ENCODE measurements at places on chromosomes 13 and 19.

GRCh38 chr19:15114153-15114540, 6.9 kb downstream of the SYDE1 start:
- DNase-seq = no peak

DNA sequence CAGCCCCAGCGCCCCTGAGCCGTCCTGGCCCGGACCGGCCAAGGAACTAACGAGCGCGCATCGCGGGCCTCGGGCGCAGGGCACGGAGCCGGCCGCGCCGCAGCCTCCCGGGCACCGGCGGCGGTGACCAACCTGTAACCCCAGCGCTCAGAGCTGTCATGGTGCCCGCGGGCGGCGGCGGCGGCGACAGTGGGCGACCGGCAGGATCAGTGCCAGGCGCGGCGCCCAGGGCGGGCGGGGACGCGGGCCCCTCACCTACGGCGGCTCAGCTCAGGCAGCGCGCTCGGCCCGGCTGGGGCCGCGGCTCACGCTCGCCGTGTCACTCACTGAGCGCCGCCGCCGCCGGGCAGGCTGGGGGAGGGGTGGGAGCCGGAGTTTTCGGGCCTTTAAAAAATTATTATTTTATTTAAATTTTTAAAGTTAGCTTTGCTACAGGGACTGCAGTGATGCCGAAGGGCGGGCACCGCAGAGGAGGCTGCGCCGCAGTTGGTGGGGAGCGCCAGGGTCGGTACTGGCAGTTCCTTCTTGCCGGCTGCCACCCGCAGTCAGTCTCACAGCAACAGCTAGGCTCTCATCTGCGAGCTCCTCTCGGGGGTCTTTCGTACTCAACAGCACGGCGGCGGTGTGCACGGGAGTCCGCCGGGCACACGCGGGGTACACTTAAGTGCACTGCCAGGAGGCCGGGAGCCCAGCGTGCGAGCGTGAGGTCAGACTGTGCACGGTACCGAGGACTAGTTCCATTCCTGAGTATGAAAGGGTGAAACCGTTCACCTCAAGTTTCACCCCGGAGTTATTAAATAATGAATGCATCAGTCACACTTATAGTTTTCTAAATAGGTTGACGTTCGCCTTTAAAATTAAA, at the start of gene NALCN:
TSS of gene NALCN (minus strand) at position 328 of the 862 bp plus-strand sequence. CDS start 17,382 bp downstream, outside the sequence.
- no peak for DNase-seq

DNA sequence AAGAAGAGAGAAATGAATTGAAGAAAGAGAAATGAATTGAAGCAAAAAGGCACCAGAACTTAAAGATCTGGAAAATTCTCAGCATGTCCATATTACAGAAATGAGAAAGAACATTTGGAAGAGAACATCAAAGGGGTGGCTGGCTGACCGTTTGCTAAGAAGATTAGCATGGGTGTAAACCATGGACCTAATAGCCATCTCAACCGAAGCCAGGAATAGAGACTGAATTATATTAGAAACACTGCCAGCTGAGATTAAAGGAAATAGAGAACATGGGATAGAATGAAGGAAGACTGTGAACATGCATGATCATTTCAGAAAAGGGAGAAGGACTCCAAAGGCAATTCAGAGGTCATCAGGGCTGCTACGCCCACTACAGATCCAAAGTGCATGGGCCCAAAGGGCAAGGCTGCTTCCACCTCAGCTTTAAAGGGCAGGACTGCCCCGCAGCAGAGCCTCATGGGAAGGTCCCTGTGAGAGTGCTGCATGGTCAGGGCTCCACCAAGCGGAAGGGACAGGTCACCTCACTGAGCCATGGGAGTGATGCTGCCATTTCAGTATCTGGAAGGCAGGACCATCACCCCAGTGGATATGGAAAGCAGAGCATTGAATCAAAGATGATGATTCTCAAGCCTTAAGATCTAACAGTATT, 23.1 kb downstream of the FNDC3A start:
- no peak for DNase-seq

DNA sequence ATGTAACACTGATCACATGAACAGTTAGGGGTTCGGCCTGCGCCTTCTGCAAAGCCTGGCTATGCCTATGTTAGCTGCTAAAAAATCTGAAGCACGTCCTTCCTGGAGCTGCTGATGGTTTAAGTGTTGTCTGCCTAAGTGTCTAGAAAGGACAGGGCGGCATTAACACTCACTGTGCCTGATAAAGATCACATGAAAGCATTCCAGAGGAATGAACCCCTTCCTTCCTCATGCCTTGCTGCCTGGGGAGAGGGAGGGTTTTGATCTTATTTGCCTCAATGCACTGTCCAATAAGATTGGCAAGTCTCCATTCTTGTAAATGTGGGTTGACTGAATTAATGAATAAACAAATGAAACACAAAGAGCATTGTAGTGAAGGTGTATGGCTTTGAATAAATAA, 5.2 kb downstream of the DOCK9 start:
- peak; percentile 76 for DNase-seq

DNA sequence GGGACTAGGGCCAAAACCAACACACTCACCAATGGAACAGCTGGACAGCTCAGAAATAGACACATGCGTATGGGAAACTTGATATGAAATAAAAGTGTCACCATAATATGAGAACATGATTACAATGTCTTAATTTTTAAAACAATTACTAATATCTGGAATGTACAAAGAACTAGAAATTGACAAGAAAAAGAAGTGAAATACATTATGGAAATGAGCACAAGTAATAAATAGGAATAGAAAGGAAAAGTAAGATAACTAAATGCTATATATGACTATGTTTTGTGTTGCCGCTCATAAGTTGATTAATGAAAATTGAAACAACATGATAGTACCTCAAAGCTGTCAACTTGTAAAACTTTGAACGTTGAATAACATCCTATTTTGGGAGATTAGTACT, 801.1 kb downstream of the SLITRK5 start:
- no peak for DNase-seq

- no peak for DNase-seq
Observed at GRCh38 chr19:18975869-18976268, 34.9 kb upstream of the HOMER3 start.

DNA sequence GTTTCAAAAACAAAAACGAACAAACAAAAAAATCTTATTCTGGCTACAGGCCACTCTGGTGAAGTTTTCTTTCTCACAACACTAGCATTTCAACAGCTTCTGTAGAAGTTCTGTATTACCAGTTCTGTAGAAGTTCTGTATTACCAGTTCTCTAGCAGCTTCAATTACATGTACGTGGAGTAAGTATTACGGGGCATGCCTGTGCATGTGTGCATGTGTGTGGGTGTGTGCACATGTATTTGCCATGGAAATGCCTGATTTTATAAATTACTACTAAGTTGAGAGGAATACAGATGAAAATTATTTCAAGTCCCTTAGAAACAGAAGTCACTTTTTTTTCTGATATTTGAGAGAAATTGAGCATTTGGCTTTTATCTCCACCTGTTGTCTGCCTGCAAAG, 414.2 kb downstream of the FOXO1 start:
- no peak for DNase-seq

- DNase-seq = no peak
Observed at GRCh38 chr13:112446347-112446861, 70.2 kb downstream of the SPACA7 start.

- DNase-seq = no peak
Observed at GRCh38 chr13:90375851-90376250, 971.6 kb upstream of the MIR17HG start.

GRCh38 chr19:41425174-41426115, 1.7 kb downstream of the B3GNT8 start:
- no peak for DNase-seq

GRCh38 chr13:58666331-58666730, 1034.8 kb downstream of the PCDH17 start:
- DNase-seq = no peak

GRCh38 chr13:23794267-23795161, 94.7 kb downstream of the MIPEP start:
- DNase-seq = peak; percentile 52

GRCh38 chr13:25579221-25579620, 207.4 kb downstream of the ATP8A2 start:
- no peak for DNase-seq

DNA sequence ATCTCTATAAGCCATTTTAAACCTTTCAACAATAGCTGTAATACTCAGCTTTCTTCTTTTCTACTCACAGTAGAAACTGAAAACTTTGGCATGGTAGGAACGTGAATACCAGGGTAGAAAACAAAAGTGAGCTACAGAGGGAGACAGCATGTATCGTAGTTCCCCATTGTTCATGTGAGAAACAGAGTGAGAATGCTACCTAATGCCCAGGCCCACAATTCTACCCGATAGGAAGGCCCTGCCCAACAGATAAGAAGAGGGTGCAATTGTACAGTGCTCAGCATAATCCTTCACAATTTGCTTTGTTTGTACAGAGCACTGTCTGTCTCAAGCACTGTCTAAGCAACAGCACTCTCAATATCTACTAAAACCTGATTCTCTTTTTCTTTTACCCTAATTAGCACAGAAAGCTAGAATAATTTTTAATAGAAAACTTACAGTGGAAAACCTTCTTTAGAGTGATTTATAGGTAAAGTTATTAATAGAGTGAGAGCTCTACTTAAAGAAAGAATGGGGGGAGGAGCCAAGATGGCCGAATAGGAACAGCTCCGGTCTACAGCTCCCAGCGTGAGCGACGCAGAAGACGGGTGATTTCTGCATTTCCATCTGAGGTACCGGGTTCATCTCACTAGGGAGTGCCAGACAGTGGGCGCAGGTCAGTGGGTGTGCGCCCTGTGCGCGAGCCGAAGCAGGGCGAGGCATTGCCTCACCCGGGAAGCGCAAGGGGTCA, 322.3 kb downstream of the EFNB2 start:
- DNase-seq = no peak

- DNase-seq = no peak
Observed at GRCh38 chr13:112744168-112745021, 54.6 kb downstream of the ATP11A start.

DNA sequence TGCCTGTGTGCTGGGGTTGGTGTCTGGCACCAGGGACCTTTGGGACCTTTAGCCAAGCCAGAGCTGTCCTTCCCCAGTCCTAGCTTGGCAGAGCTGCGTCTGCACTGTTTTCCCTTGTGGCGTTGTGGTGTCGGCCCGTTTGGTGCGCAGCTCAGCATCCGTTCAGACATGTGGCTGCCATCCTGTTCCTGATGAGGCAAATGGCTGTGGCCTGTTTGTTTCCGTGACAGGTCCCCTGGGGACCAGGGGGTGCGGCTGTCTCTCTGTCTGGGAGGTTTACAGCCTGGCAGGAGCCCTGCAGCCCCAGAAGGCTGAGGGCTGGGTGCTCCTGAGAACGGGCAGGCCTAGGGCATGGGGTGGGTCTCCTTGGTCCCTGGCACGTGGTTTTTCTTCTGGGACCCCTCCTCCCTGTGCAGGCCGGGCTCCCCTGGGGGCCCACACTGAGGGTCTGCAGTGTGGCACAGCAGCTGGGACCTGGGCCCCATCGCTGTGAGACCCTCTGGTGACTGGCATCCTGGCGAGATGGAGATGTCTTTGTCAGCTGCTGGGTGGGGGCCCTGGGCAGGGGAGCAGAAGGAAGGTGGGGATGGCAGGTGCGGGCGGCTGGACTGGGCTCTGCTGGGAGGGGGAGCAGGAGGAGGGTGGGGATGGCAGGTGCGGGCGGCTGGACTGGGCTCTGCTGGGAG, 4.0 kb downstream of the SPPL2B start:
- no peak for DNase-seq

GRCh38 chr19:16660763-16661479, at the start of gene TMEM38A:
Gene TMEM38A, plus strand, starts transcription at chr19:16661139. Its CDS starts 79 bp downstream, at chr19:16661218.
- DNase-seq = no peak

DNA sequence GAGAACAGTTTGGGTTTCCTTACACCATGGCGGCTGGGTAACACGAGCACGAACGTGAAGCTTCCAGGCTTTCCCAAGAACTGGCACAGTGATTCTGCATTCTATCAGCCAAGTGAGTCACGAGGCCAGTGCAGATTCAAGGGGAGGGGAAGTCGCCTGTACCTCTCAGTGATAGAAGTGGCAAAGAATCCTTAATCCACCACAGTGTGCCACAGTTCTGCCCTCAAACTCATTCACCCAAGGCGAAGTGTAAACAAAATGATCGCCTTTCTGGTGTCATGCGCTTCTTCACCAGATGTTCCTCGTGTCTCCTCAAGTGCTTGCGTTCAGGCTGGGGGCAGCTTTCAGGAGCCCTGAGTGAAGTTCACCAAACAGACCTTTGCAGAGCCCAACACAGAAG, 24.9 kb upstream of the AMER2 start:
- no peak for DNase-seq

- no peak for DNase-seq
Observed at GRCh38 chr13:79477968-79478367, 3.0 kb upstream of the NDFIP2 start.

- no peak for DNase-seq
Observed at GRCh38 chr13:59112221-59112718, 1051.5 kb downstream of the DIAPH3 start.

- no peak for DNase-seq
Observed at GRCh38 chr19:53432088-53432661, 391 bp downstream of the ZNF761 start.

- peak; percentile 8 for DNase-seq
Observed at GRCh38 chr19:10043286-10043927, 30.1 kb downstream of the RDH8 start.

DNA sequence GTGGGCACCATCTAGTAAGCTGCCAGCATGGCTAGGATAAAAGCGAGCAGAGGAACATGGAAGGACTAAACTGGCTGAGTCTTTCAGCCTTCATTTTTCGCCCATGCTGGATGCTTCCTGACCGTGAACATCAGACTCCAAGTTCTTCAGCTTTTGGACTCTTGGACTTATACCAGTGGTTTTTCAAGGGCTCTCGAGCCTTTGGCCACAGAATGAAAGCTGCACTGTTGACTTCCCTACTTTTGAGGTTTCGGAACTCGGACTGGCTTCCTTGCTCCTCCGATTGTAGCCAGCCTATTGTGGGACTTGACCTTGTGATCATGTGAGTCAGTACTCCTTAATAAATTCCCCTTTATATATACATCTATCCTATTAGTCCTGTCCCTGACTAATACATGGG, 785.1 kb upstream of the SLITRK6 start:
- DNase-seq = no peak

DNA sequence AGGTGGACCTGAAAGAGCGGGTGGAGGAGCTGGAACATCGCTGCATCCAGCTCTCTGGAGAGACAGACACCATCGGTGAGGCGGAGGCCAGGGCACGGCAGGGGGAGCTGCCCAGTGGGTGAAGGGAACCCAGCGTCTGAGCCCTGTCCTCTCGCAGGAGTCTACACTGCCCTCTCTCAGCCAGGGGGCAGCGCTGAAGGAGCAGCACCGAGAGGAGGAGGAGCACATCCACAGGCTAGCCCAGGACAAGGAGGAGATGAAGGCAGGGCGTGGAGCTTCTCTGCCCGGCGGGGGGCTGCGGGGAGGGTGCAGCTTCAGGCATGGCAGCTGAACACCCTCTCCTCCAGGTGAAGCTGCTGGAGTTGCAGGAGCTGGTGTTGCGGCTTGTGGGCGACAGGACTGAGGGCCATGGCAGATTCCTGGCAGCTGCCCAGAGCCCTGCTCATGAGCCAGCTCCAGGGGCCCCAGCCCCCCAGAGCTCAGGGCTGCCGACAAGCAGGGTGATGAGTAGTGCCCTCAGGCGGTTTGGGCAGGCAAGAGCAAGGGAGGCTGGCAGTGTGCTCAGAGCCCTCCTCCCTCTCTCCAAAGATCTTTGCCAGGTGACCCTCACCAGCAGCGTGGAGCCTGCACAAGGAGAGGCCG, 31.4 kb upstream of the ZNF492 start:
- DNase-seq = no peak

- DNase-seq = no peak
Observed at GRCh38 chr19:42301646-42302203, at the start of gene PRR19. Gene PRR19, plus strand, starts transcription at chr19:42302132. Its CDS starts 7,453 bp downstream, at chr19:42309585.
